ENCODE measurements at places on chromosomes 2 and 18.

DNA sequence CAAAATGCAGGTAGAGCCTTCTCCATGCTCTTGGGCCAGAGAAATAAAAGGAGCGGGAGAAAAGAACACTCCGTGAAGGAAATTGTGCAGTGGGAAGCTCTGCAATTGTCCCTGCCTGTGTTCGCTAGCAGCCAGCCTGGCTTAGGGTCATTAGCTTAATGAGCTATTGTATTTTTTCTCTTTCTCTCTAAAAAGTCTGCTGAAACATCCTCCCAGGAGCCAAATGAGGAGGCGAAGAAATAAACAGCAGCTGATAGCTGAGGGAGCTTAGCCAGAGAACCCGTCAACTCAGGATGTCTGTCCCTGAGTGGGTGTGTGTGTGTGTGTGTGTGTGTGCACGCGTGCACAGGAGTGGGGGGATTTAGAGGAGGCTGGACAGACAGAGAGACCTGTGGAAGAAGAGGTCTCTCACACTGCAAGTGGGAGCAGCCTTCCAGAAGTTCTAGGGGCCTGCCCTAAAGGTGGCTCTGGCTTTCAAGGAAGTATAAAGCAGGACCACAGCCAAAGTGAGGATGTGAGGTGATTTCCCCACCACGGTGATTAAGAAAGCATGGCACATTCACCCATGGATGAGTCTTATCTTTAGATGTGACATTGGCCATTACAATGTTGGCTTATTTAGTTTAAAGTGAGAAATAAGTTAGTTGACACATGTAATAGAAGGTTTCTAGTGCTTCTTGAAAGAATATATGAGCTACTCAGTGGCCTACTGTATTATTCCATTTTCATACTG is 690.4 kb downstream of the RNF144A start:
- DNase-seq = no peak

GRCh38 chr2:43233218-43234212 is 7.1 kb upstream of the ZFP36L2 start:
- DNase-seq = no peak

- DNase-seq = no peak
Observed at GRCh38 chr2:30656079-30656478, 151.2 kb downstream of the CAPN13 start.

- DNase-seq = no peak
Observed at GRCh38 chr2:235674146-235674545, 180.3 kb downstream of the AGAP1 start.

DNA sequence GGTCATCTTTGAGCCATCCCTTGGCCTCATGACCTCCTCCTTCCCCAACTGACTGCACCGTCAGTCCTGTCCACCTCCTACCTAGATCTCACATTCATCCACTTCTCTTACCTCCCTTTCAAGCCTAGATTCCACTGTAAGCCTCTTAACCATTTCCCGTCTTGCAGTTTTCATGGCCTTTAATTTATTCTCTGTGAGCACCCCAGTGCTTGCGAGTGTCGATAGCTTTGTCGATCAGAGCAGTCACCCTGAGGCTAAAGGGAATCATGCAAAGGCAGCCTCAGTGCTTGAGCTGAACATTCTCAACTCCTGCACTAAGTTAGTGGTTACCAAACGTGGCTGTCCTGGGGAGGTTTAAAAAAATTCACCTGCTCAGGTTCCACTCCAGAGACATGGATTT is 14.7 kb downstream of the ARHGAP25 start:
- DNase-seq = no peak

DNA sequence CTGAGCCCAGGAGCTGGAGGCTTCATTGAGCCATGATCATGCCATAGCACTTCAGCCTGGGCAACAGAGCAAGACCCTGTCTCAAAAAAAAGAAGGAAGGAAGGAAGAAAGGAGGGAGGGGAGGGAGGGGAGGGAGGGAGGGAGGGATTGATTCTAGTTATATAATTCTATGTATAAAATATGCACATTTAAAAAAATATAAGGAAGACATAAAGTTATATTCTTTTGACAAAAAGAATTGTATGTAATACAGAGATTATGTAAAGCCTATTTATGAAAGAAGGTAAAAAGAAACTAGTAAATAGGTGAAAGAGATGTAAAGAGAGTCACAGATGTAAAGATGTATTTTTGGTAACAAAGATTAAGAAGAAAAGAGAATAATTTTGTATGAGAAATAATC is 17.6 kb downstream of the TMSB10 start:
- no peak for DNase-seq

GRCh38 chr18:74213429-74213828 is 65.1 kb downstream of the TIMM21 start:
- DNase-seq = no peak

GRCh38 chr2:235506997-235507615 is 13.3 kb downstream of the AGAP1 start:
- DNase-seq = no peak

- no peak for DNase-seq
Observed at GRCh38 chr2:31384771-31385276, 29.7 kb downstream of the XDH start.

GRCh38 chr18:57709335-57709734 is 87.7 kb upstream of the NARS1 start:
- DNase-seq = no peak

- no peak for DNase-seq
Observed at GRCh38 chr2:133426791-133427190, 141.5 kb downstream of the NCKAP5 start.

- DNase-seq = no peak
Observed at GRCh38 chr2:200617156-200618053, 31.6 kb downstream of the AOX1 start.

GRCh38 chr18:68843473-68844089 is 45.7 kb downstream of the CCDC102B start:
- DNase-seq = no peak

DNA sequence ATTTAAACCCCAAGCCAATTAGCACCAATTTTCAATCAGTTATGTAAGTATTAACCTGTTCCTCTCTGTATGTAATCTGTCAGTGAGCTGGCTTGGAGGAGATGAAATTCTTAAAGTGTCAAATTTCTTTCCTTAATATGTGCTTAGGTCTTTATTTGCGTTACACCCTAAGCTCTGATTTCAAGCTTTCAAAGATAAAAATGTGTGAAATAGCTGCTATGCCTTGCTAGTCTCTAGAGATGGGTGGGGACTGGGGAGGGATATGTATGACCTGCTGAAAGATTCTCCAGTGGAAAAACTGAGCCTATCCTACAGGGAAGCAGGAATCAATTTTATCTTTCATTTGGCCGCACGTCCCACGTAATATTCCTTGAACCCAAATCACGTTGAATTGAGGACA is 264.5 kb downstream of the RND3 start:
- DNase-seq = no peak

All from CD4-positive, alpha-beta T cell treated with Interleukin-21 for 1 hour (primary cell).